ENCODE measurements at places on chromosomes 5 and 9.

DNA sequence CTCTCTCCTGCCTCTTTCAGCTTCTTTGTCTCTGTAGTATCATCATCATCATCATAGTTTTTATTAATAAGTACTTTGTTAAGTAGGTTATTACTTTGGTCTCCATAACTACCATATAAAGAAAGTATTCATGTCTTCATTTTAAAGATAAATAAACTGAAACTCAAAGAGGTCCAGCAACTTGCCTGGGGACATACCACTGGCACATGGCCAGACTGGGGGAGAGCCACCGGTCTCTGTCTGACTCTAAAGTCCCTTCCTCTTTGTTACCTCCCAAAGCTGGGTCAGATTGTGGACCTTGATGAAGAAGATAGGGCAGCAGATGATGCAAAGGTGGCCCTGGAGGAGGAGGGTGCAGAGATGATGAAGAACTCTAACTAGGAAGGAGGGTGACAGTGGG, 8.5 kb downstream of the CDX1 start:
- DNase-seq: no peak

- no peak for DNase-seq
Observed at GRCh38 chr5:40027400-40027799, 602.6 kb upstream of the DAB2 start.

- DNase-seq: no peak
Observed at GRCh38 chr5:5383461-5383860, 39.0 kb upstream of the ICE1 start.

- DNase-seq: no peak
Observed at GRCh38 chr5:126103868-126104267, 319.3 kb upstream of the GRAMD2B start.

DNA sequence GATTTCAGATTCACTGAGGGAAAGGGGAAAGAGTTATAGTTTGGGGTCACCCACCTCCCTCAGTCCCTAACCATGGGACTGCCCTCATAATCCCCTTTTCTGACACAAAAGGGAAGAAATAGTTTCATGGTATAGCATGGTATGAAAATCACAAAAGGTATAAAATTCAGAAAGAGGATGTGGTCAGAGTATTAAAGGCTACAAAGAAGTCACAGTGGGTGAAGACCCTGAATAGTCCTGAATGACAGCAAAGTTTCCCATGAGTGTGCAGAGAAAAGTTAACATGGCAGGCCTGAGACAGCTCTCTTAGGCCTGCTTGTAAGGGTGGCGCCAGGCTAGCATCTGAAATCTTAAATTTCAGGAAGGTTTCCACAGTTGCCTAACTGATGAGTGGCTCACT, 290.6 kb upstream of the ZNF608 start:
- no peak for DNase-seq

GRCh38 chr9:119794836-119795235, 425.6 kb upstream of the BRINP1 start:
- DNase-seq: no peak

DNA sequence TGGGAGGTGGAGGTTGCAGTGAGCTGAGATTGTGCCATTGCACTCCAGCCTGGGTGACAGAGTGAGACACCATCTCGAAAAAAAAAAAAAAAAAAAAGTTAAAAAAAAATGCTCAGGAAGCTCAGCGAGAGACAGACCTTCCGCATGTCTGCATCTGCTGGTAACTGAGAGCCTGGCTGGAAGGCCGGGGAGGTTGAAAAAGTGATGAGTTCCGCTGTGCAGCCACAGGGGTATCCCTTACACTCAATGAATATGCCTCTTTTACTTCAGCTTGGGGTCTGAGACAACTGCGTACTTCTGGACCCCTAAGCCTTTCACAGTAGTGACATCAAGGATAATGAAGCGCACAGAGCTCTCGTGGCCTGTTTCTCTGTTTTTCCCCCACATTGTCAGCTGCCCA, 179.9 kb upstream of the KLF4 start:
- DNase-seq: peak; percentile 49

All from SJCRH30 (cell line).